LNCaP clone FGC (cell line): ENCODE measurements at places on chromosomes 2 and 18.

GRCh38 chr2:157159221-157159934 lies 98.1 kb upstream of the GALNT5 start:
- DNase-seq, result no peak

DNA sequence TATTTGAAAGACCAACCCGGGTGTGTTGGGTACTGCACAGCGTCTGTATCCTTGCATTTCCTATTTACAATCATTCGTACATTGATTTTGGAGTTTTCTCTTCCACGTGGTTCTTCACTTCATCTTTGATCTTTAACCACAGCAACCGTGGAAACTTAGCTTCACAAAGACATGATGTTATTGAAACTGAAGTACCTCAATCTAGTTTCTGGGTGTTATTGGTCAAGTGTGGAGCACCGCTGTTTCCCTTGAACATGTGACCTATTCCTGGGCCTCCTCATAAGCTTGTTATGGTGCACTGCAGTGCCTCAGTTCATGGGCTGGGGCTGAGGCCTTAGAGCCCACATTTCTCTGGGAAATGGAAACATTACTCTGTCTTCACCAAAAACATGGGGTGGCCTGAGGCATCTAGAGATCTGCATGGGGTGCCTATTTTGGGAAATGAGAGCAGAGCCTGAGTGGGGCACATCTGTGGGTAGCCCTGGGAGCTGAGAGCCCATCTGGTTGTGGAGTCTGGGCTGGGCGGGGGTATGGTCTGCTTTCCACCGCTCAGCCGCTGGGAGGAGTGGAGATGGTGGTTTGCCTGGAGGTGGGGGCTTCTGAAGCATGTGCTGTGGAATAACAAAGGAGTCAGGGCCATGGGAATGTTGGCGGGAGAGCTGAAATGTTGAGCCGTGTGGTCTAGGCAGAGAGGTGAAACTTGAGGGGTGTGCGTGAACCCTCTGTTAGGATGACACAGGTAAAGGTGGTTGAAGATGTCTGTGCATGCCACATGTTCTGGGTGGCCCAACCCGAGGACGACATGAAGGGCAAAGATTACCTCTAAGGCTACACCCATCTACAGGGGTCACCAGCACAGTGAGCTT lies 37.4 kb downstream of the ZNF236 start:
- DNase-seq, result no peak

- DNase-seq, result peak; percentile 37
Measured at GRCh38 chr2:2057125-2057721, 273.9 kb downstream of the MYT1L start.

GRCh38 chr2:63029058-63029457 lies 21.6 kb upstream of the OTX1 start:
- no peak for DNase-seq

DNA sequence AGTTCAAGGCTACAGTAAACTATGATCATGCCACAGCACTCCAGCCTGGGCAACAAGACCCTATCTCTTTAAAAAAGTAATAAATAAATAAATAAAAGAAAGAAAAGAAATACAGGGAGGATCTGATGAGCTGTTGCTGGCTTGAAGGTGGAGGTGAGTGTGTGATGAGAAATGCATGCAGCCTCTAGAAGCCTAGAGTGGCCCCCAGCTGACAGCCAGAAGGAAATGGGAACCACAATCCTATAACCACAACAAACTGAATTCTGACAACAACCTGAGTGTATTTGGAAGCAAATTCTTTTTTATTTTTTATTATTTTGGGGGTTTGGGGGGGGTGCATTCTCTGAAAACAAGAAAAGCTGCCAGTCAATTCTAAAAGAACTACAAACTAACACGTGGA lies 14.6 kb downstream of the NOL10 start:
- DNase-seq, result no peak

DNA sequence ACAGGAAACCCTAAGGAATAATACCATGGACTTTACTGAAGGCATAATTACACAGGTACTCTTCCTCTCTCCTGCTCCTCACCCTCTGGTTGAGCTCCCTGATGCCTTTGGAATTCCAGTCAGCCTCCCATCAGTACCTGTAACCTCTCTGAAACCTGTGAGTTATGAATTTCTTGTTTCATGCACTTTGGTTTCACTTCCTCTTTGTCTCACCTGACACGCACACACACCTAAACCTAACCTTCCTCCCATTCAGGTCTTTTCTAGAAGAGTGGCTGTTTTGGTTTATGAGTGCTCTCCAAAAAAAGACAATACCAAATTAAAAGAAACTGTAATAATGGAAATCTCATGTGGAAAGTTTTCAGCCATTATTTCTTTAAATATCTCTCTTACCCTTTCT lies 451.3 kb upstream of the VWC2L start:
- DNase-seq, result no peak

GRCh38 chr2:57156231-57156924 lies 890.2 kb upstream of the VRK2 start:
- DNase-seq, result no peak

- no peak for DNase-seq
Measured at GRCh38 chr2:3604991-3605961, 10.4 kb downstream of the COLEC11 start.

- no peak for DNase-seq
Measured at GRCh38 chr2:161358838-161359237, 50.6 kb downstream of the PSMD14 start.

DNA sequence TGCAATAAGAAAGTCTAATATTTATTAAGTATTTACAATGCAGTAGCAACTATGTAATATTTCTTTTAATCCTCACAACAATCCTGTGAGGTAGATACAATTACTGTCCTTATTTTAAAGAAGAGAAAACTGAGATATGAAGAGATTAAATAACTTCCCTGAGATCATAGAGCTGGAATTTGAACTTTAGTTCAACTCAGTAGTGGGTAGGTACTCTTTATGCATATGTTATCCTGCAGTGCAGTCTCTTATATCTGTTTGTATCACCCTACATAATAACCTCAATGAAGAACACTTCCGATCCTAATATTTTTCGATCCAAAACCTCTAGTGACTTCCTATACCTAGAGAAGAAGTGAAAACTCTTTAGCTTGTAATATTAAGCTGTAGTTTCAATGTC lies 64.2 kb downstream of the PLA2R1 start:
- DNase-seq, result no peak

- no peak for DNase-seq
Measured at GRCh38 chr2:217835931-217836891, 166.6 kb downstream of the TNS1 start.

DNA sequence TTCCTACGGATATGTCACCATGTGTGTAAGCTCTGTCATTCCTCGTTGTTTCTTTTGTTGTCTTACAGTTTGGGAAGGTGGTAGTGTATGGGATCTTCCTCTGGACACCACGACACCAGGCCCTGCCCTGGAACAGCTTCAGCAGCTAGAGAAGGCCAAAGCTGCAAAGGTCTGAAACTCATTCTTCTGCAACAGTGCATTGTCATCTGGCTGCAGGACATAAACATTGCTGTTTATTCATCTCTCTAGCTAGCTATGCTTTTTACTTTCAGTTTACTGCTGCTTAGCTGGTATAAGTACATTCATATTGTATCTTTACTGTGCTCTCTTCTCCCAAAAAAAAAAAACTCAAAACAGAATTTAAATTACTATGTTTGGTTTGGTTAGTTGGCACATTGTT lies 39.2 kb upstream of the KCNJ13 start:
- DNase-seq, result no peak

GRCh38 chr2:121699421-121700333 lies 37.0 kb downstream of the NIFK start:
- DNase-seq, result peak; percentile 62

GRCh38 chr2:238904716-238905115 lies 56.8 kb downstream of the TWIST2 start:
- no peak for DNase-seq

- no peak for DNase-seq
Measured at GRCh38 chr2:57516698-57517340, 529.8 kb upstream of the VRK2 start.

- no peak for DNase-seq
Measured at GRCh38 chr2:234339501-234339900, 157.4 kb downstream of the ARL4C start.

- no peak for DNase-seq
Measured at GRCh38 chr2:239145601-239146000, 255.2 kb downstream of the HDAC4 start.

- no peak for DNase-seq
Measured at GRCh38 chr2:43265001-43265400, 38.6 kb upstream of the ZFP36L2 start.

DNA sequence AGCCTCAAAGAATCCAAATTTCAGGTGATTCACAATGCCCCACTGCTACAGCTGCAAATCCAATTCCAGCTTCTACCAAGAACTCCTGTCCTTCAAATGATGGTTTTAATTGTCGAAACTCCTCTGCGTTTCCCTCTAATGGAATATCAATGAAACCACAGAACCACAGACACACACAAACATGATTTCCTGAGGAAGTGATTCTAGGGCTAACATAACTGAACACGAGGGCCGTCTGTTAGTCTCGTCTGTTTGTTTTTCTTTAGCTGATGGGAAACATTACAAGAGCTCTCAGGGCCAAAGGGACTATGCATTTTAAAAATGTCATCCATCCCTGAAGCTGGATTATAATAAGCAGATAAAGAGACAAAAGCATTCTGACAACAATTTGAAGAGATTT lies 59.4 kb downstream of the RNF152 start:
- DNase-seq, result no peak

DNA sequence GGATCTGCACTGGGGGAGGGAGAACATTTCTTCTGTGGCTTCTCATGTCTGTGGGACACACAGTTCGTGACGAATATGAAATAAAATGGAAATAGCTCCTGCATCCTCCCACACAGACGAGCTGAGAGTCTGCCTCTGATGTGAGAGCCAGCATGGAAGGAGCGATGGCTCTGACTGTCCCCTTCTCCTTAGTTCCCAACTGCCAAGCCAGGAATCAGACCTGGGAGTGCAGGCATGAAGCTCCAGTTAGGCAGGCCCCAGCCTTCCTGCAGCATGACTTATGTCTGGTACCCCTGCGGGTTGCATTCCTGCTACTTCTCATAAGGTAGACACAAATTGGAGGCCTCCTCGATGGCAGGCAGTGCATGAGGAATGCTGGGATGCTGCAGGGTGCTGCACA lies 56.2 kb downstream of the PRKCE start:
- DNase-seq, result no peak

GRCh38 chr18:32759611-32760167 lies 13.1 kb downstream of the KLHL14 start:
- DNase-seq, result no peak

- DNase-seq, result no peak
Measured at GRCh38 chr2:47065771-47066380, 89.2 kb downstream of the STPG4 start.

- DNase-seq, result no peak
Measured at GRCh38 chr2:219565130-219566080, 5.9 kb downstream of the OBSL1 start.

DNA sequence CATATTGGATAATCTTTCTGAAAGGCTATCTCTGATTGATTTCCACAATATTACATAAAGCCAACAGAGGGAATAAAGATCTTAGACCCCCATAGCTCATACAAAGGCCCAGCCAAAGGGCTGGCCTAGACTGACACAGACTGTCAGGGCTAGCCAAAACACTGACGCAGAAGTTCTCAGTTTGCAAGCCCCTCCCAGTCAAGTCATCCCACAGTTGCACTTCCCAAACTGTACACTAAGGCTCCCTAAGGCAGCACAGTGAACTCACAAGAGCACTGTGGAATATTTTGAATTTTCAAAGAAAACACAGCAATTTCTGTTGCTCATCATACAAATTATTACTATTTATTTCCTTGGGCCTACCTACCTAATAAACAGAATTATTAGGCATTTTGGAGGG lies 244.9 kb downstream of the SP3 start:
- DNase-seq, result no peak

- no peak for DNase-seq
Measured at GRCh38 chr2:221444106-221444505, 128.0 kb downstream of the EPHA4 start.

DNA sequence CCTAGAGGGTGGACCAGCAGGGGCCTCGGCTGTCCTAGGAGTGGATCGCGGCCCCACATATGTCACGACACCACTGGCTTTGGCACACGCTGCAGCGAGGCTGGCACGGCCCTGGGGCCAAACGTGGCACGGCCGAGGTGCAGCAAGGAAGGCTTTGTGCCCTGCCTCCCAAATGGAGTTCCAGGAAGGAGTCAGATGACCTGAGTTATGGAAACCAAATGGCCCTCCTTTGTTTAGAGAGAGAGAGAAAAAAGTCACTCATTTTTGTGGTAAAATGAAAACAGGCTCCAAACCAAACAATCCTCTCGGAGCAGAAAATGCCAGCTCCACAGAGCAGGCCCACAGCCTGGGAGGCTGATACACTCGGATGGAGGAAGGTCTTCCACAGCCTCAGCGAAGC lies 105.6 kb downstream of the ANTXR1 start:
- DNase-seq, result no peak

DNA sequence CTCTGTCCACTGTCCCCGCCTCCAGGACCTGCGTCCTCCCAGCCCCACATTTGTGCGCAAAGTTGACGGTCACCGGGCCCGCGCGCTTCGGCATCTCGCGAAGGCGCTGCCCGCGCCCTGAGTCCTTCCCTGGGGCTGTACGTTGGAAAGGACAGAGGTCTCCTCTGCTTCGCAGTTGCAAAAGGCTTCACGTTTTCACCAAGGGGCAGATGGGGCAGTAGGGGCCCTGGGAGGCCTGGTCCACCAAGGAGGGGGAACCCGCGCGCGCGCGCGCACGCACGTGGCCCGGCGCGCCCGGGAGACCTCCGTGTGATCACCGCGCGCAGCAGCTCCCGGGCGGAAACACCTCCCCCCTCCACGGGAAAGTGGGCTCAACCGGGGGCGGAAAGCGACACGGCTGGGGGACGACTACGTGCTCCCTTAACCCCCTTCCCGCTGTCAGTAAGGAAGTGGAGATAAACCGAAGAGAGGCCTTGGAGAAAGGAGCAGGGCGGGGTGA lies 21.9 kb downstream of the TEX44 start:
- no peak for DNase-seq

DNA sequence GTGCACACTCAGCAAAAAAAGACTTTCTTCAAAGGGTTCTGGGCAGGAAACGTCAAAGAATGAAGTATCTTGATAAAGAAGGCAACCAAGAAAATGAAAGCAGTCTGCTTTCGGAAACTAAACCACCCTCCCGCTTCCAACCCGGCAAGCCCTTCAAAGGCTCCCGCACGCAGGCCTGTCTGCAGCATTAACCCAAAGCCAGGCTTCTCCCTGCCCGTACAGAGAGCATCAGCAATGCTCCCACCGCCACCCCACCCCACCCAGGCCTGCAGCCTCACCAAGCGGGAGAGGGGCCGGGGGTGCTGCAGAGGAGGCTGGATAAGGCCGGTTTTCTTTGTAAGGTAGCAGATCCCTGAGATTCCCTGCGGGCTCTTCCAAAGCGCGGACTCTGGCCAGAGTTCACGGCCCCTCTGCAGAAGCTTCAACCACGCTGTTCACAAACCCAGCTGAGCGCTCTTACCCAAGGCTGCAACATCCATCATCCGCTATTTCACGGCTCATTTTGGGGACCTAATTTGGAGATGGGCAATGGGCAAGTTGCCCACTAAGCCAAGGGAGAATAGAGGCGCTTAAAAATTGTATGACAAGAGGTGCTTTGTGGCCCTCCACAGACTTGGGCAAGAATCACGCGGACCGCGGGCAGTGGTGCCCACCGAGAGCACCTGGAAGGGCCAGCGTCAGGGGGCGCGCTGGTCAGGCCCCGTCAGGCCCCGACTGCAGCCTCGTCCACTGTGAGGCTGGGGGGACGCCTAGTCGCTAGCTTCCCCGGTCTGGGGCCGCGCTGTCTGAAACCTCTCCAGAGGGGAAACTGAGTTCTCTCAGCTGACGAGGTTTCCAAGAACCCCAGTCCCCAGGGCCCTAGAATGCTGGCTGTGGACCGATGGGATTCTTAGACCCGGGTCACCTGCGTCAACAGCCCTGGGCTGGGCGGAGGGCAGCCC lies 225.4 kb upstream of the ID2 start:
- DNase-seq, result no peak

GRCh38 chr2:57882895-57883515 lies 163.6 kb upstream of the VRK2 start:
- DNase-seq, result no peak
